ENCODE measurements at places on chromosomes 2 and 18.

GRCh38 chr2:163011000-163011399, 172.4 kb upstream of the KCNH7 start:
- DNase-seq: no peak

DNA sequence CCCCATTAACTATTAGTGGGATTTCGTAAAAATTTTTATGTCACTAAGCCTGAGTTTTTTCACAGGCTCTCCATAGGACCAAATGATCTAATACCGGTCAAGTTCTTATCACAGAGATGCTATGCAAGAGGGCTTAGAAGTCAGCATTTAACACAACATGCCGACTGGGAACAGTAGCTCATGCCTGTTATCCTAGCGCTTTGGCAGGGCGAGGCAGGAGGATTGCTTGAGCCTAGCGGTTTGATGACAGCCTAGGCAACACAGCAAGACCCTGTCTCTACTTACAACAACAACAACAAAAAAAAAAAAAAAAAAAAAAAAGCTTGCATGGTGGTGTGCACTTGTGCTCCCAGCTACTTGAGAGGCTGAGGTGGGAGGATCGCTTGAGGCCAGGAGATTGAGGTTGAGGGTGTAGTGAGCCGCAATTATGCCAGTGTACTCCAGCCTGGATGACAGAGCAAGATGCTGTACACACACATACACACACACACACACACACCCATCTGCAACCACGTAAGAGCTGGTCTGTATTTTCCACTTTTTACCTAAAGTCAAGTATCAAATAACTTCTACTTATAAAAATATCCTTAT, 67.6 kb upstream of the FAM124B start:
- DNase-seq: no peak

DNA sequence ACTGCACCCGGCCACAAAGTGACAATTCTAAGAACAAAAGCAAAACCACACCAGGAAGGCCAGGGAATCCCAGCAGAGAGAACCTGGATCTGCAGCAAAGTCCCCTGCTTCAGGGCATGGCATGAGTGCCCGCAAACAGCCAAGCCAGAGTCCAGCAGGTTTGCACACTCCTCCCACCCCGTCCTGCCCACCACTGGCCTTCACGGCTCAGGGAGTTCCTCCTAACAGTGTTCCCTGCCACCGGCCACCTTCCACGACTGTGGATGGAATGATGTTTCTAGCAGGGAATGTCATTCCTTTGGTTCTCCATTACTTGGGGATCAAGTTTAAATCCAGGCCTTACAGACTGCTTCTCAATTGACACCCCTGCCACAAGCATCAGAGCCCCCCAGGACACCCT, 42.0 kb upstream of the B3GNT7 start:
- DNase-seq: no peak

- no peak for DNase-seq
Measured at GRCh38 chr2:216031960-216032689, 18.8 kb upstream of the MREG start.

DNA sequence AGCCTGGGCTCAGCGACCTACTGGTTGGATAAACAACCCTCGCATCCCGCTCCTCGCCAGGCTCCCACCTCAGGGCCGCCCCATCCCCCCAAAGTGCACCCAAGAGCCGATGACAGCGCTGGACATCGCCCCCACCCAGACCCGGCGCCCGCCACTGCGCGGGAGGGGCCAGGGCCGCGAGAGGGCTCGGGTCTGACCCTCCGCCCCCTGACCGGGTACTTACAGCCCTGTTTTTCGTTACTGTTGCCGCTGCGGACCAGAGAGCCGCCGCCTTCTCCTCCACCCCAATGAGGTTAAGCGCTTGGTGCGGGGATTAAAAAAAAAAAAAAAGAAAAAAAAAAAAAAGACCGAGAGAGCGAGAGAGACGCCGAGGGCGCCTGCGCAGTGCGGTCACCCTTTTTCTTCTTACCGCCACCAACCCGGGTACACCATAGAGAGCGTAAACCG, at the start of gene CLASP1:
CLASP1 (minus strand) TSS at position 314 of the 447 bp plus-strand sequence. CDS start 43,567 bp downstream, outside the sequence.
- peak; percentile 12 for DNase-seq

GRCh38 chr2:109239720-109240119, 110.7 kb downstream of the SH3RF3 start:
- DNase-seq: no peak

DNA sequence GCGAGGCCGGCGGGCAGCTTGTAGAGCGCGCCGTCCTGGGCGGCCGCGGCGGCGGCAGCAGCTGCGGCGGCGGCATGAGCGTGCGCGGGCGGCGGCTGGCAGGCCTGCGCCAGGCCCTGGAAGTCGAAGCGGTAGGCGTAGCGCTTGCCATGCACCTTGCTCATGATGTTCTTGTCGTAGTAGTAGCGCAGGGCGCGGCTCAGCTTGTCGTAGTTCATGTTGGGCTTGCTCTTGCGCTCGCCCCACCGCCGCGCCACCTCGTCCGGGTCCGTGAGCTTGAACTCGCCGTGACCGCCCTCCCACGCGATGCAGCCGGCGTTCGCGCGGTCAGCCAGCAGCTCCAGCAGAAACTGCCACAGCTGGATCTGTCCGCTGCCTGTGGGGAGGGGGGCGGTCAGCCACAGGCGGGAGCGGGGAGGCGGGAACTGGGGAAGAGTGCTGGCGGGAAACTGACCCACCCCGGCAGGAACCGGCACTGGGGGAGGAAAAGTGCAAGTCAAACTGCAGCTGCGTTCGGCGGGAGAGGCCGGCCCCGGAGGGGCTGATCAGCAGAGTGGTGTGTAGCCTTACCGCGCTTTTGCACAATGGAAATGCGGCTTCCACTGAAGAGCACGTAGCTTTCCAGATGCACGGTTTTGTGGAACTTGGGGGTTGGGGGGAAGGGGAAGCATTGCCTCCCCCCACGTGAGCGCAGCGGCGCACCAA, 3.0 kb downstream of the FEV start:
- DNase-seq: no peak

DNA sequence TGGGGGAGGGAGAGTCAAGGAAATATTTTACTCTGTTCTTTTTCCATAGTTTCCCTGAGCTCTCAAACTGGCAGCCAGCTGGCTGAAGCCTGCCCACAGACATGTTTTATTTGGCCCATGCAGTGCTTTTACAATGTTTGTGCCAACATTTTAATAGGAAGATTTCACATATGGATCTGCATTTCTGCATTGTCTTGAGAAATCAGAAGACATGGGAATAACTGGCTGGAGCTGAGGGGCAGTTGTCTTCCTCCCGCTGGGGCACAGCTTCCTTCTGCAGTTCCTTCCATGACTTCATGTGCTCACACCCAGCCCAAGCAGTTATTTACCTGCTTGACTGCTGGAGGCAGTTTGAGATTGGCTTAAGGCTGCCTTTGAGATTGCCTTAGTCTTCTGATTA, 74.4 kb downstream of the PLCL1 start:
- no peak for DNase-seq
